ENCODE measurements at places on chromosomes 11 and 22.

DNA sequence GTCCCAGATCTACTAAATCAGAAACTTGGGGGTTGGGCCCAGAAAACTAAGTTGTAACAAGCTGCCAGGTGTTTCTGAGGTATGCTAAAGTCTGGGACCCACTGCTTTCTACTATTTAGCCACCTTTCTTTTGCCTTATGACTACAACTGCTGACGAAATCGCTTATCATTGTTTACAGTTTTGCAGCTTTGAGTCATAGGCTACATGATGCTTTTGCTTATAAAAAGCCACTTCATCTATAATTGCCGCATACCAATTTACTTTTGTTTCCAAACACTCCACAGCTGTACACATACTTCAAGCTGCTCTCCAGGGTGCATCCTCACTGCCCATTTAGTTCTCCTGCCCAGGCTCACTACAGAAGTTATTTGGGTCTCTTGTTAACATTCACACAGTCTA, 144.7 kb downstream of the ENTHD1 start:
- DNase-seq, result no peak

- DNase-seq, result no peak
Observed at GRCh38 chr22:23397008-23397612, 183.0 kb downstream of the IGLL1 start.

GRCh38 chr11:44592125-44592940, 26.9 kb downstream of the CD82 start:
- DNase-seq, result peak; percentile 49

DNA sequence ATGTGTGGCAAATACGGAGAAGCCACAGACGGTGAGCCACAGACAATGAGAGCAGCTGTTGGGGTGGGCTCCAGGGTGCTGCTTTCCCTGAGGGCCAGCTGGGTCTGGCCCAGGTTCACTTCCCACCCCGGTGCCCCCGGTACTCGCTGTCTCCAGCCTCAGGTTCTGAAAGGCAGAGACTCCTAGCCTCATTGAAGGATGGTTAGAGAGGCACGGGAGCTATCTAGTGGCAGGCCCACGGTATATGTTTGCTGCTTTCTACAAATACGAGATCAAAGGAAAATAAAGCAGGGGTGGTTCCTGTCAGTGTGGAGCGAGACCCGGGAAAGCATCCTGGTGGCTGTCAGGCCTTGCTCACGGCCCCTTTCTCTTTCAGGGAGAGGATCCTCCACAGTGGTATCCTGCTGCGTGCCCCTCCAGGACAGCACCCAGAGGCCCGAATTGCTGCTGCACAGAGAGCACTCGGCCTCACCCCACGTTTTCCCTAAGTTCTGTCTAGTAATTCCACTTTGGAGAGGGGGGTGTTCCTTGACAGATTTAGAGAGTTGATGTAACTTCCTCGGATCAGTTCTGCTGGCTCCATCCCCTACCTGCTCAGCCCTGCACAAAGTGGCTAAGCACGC, 3.0 kb downstream of the TMEM80 start:
- no peak for DNase-seq

DNA sequence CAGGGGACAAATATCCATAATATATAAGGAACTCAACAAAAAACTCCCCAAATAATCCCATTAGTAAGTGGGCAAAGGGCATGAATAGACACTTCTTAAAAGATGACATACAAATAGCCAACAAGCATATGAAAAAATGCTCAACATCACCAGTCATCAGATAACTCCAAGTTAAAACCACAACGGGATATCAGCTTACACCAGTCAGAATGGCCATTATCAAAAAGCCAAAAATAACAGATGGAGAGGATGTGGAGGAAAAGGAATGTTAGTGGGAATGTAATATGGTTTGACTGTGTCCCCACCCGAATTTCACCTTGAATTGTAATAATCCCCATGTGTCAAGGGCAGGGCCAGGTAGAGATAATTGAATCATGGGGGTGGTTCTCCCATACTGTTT, 350.1 kb downstream of the GUCY1A2 start:
- DNase-seq, result no peak

DNA sequence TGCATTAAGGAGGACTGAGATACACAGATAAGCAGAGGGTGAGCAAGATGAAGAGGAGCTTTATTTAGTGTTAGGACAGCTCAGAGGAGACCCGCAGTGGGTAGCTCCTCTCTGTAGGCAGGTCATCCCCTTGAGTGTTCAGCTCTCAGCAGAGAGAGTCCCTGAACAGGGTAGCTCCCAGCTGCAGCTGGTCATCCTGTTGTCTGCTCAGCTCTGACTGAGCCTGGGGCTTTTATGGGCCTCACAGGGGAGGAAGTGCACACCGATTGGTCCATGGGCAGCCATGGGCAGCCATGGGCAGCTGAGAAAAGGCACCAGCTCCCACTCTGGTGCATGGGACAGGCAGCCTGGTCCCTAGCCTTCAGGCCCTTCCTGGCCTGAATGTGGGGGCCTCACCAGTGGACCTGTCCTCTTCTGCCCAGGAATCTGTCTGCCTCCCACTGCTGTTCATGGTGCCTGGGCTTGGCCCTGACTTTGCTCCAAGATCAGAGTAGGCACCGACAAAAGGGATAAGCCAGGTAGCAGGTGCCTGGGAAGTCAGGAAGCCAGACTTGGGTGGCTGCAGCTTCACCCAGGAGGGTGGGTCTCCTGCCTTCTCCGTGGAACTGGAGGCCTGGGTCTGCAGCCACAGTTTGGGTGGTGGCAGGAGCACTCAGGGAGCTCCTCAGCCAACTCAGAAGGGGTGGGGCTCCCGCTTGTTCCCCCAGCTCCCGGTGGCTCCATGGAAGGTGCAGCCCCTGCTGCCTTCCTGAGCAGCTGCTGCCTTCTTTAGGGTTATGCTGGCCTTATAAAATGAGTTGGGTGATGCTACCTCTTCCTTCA, 54.7 kb downstream of the MYEOV start:
- no peak for DNase-seq

GRCh38 chr11:114276077-114276476, 20.1 kb upstream of the NNMT start:
- no peak for DNase-seq

DNA sequence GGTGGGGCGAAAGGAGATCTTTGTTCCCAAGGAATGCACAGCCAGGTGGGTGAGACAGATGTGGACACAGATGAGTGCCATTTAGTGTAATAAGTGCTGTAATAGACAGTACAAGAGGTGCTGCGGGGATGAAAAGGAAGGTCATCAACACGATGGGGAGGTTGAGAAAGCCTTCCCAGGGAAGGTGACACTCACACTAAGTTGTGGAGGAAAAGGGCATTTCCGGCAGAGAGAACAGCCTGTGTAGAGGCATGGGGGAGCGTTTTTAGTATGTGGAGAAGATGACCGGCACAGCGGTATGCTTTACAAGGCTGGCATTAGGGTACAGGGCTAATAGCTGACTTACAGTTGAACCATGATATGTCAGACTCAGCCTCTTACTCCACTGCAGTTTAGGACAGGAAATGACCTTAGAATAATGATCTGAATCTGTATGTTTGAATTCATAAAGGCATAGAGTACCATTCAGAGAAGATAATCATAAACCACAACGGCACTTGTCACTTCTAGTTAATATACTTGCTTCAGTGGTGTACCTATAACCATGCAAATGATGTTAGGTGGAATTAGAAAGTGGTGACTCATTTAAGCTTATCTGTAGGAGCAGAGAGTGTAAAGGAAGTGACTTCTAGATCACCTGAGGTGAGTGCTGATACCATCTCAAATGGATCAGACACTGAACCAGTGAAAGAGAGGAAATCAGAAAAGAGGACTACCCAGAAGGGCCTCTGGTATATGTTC, 60.6 kb downstream of the FAM83F start:
- no peak for DNase-seq

DNA sequence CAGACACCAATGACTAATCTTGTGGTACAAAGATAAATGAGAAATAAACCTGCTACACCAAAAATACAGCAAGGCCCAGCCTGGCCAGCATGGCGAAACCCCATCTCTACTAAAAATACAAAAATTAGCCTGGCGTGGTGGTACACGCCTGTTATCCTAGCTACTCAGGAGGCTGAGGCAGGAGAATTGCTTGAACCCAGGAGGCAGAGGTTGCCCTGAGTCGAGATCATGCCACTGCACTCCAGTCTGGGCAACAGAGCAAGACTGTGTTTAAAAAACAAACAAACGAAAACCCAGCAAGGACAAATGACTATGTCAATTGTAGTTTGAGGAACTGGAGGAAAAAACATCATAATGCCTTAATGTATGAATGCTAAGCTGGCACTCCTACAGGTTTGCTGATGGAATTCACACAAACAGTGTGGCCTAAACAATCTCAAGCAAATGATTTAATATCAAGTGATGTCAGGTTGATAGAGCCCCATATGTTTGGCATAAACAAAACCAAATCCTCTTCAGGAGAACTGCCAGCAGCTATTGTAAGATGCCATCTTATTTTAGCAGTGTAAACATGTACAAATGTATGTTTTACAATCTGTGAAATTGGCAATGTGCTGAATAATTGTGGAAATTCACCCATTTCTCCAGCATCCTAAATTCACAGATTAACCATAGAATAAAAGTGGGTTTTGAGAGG, 20.0 kb downstream of the MMP7 start:
- DNase-seq, result no peak

GRCh38 chr11:4454021-4454420, 4.9 kb downstream of the OR52K2 start:
- DNase-seq, result no peak

GRCh38 chr22:38132136-38132535, 21.7 kb upstream of the BAIAP2L2 start:
- DNase-seq, result no peak

- DNase-seq, result no peak
Observed at GRCh38 chr22:40178417-40179409, 988 bp downstream of the TNRC6B start.

DNA sequence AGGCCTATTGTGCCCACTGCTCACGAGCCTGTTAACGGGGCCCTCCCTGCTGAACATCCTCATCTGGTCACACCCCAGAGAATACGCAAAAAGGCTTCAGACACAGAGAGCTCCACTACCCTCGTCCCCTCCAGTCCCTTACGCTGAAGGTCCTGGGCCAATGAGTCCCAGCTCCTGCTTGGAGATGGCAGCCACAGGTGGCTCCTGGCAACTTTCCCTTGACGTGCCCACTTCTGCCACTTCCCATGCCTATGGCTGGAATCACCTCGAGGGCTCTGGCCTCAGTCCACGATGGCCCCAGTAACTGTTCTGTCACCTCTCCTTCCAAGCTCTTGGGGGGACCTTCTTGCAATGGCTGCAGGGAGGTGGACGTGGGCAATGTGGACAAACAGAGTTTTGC, 12.7 kb downstream of the PHF21B start:
- DNase-seq, result no peak

DNA sequence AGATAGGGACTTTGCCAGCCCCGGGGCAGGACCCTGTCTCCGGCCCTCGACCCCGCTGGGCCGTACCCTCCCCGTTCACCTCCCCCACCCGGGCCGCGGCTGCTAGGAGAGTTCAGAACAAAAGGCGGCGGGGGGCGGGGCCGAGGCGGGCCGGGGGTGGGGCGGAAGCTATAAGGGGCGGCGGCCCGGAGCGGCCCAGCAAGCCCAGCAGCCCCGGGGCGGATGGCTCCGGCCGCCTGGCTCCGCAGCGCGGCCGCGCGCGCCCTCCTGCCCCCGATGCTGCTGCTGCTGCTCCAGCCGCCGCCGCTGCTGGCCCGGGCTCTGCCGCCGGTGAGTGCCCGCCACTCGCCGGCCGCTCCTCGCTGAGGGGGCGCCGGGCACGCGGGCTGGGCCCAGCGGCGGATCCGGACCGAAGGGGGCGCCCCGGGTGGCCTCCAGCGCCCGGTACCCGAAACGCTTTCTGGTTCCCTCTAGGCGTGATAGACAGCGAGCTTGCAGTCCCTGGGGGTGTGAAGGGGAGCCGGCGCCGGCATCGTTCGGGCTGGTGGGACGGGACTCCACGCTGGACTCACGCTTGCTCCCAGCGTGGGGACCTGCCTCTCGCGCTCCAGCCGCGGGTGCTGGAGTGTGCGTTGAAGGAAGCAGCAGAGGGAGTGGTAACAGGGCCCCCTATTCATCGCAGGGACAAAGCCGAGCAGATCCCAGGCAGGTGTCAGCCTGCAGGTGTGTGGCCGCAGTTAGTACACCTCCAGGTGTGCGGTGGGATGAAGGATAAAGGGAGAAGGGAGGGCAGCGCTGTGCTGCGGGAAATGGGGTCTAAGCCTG, at the start of gene MMP11:
MMP11 (plus strand) TSS at position 201 of the 825 bp plus-strand sequence; CDS start at position 223, 22 bp downstream.
- DNase-seq, result peak; percentile 75

- DNase-seq, result no peak
Observed at GRCh38 chr11:76798671-76799065, 15.5 kb downstream of the TSKU start.

- no peak for DNase-seq
Observed at GRCh38 chr11:85935751-85936150, 80.6 kb downstream of the CCDC83 start.

DNA sequence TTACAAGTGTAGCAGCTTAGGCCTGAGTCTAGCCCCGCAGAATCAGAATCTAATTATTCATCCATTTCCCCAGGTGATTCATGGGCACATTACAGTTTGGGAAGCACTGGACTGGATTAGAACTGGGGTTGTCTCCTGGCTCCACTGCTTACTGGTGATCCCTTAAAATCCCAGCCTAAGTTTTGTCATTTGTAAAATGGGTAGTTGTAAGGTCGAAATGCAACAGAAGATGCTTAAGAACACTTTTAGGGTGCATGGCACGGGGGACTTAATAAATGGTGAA, 1.3 kb downstream of the STX3 start:
- DNase-seq, result no peak

DNA sequence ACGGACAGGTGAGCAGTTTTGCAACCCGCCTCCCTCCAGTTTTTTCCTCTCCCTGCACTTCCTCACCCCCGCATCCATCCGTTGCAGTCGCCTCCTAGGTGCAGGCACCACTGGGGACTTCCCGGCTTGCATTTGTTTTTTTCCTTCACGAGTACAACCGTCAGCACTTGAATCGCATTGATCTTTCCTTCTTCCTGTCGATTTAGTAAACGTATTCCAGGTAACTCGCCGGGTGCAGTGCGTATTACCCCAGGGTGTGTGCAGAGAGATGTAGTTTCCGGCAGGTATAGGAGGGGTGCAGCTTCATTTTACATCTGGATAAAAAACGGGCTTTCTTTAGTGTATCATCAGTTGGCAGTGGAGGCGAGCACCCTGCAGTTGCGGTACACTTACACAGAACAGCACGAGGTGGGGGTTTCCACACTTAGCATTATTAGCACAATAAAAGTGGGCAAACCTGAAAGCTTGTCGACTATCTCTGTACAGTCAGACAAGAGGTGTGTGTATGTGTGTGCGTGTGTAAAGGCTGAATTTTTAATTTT, at the start of gene SORL1-AS1:
SORL1-AS1 (minus strand) TSS at position 359 of the 542 bp plus-strand sequence.
- DNase-seq, result no peak
